ENCODE measurements at places on chromosomes 2 and 18.

DNA sequence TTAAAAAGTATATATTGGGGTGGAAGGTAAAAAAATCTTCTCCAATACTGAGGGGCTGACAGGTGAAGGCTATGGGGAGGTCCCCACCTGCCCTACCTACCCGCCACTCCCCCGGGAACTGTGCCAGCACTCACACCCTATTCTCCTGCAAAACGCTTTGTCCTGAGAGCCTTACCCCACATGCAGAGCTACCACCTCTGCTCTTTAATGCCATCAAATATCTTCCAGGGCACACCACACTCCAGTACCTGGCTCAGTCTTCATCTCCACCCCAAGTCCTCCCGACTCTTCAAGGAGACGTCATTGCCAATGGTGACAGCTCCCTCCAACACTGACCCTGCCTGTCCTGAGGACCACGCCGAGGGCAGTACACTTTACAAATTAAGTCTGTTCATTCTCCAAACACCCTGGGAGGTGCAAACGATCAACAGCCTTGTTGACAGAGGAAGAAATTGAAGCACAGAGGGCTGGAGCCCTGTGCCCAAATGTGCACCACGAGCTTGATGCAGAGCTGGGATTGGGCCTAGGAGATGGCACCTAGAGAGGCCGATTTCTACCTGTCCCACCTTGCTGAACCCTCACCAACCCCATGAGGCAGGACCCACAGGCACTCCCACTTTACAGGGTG lies 6.0 kb upstream of the GPR55 start:
- DNase-seq, result no peak

GRCh38 chr2:230990899-230991150 lies 5.1 kb upstream of the SPATA3 start:
- no peak for DNase-seq

- DNase-seq, result peak; percentile 53
These were observed 643.6 kb upstream of the FAM98A start for GRCh38 chr2:34242763-34243123.

DNA sequence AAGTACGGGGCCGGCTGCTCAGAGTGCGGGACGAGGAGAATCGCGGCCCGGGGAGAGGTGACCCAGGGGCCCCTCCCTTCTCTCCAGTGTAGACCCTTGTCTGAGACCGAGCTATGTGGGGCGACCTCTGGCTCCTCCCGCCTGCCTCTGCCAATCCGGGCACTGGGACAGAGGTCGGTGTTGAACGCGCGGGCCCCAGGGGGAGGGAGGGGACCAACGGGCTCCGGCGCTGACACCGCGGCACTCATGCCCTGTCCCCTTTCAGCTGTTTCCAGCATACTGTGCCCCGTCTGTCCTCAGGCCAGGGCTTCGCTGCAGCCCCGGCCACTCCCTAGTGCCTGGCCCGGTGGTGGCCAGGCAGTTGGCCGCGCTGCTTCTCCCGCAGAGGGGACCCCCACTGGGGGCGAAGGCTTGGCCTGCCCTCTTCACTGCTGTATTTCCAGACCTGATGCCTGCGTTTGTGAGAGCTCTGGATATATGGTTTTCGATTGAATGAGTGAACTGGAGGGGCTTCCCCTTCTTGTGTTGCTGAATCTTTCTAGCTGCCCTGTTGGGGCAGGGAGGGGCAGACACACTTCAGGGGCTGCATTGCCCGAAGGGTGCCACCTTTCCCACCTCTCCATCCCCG lies 809 bp downstream of the DBI start:
- DNase-seq, result peak; percentile 84

DNA sequence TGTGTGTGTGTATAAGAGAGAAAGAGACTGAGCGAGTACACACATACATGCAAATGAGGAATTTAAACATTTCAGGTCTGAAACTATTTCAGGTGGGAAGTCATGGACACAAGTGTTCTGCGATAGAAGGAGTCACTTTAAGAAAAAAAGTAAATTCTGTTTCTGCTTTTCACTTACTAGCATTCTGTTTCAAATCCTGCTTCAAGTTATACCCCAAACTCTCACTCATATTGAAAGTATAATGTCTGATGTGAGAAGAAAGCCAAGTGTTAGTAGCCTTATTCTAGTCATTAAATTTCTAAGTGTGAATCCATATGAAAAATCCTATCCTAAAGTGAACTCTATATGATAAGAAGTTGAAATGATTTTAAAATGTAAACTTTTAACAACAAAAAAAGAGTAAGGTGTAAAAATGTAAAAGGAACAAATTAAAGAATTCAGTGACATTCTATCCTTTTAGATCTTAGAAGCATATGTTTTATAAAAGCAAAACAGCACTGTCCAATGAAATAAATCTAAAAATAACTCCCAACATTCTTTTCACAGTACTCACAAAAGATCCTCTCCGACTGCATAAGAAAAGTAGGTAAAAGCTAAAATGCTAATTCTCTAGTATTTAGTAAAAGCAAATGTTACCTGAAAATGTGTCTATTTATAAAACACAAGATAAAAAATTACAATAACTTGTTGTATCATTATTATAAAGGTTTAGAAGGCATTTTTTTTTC lies 570.6 kb downstream of the ZEB2 start:
- DNase-seq, result no peak

DNA sequence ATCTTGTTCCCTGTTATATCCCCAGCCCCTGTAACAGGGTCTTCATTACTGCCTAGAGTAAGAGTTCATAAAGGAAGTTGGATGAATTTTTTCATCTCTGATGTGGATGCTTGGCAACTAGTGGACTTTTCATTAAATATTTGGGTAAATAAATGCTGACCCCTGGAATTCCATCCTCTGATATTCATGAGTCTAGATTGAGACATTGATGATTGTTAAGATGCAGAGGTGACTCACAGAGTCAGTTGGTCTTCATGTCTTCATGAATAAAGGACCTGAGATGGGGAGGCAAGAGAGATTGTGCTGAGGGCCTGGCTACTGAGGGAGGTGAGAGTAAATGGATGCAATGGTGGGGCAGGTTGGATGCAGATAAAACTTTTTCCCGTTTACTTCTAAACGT lies 132.7 kb upstream of the NT5C1B start:
- no peak for DNase-seq

DNA sequence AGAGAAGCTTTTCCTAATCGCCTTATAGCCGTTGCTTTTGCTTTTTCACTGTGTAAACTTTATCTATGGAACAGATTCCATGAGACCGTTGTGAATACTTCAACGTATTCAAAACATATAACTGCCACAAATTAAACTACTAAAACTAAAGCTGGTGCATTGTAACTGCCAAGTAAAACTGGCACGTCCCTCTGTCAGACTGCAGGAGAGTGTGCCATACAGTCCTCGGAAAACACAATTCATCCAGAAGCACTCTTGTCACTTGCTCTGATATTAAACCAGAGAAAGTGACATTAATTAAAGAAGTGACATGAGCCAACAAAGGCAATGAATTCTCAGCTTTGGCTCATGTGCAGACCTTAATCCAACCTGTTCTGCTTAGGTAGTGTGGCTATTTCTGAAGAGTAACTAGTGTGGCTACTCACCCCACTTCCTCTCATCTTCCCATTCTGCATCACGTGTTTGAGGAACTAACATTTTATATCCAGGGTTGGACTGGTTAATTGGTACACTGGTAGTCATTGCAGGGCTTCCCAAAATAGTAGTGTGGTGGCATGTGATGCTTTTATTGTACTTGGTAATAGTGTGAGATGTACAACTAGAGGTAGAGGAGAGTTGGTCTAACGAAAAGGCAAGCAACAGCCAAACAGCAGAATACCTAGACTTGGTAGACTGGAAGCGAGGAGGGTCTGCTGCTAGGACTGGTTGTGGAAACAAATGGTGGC lies 9.7 kb downstream of the VRK2 start:
- no peak for DNase-seq

- no peak for DNase-seq
These were observed 37.1 kb downstream of the NEMP2 start for GRCh38 chr2:190497428-190497827.

- peak; percentile 96 for DNase-seq
These were observed 35.3 kb downstream of the LRRFIP1 start for GRCh38 chr2:237662671-237663093.

DNA sequence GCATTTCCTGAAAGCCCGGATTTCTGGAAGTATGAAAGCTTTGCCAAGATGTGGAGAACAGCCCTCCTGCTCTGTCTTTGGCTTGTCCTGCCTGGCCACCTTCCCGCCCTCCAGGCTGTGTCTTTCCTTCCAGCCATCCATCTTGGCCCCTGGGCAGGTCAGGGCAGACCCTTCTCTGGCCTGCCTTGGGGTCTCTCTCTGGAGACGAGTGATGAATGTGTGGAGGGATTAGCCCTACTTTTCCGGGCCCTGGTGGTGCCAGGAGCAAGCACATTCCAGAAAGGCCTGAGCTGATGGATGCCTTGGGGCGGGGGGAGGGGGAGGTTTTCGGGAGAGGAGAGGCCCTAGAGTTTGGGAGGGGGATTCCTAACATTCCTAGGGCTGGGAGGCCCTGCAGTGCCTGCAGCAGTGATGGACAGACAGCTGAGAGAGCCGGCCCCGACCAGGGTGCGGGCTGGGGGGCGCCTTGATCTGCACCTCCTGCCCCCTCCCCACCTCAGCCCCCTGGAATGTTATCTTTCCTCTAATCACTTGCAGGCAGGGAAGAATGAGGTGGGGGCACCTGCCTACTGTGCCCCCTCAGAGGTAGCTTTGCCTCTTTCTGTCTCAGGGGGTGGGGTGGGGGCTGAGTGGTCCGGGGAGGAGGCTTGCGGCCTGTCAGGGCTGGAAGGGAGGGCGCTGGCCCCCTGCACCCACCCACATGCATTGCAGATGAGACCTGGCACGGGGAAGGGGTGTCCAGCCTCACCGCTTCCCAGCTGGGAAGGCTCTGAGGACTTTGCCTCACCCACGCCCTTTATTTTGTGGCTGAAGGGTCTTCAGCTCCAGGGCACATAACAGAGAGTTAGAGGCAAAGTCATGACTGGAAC lies 156.2 kb downstream of the DDX1 start:
- no peak for DNase-seq

DNA sequence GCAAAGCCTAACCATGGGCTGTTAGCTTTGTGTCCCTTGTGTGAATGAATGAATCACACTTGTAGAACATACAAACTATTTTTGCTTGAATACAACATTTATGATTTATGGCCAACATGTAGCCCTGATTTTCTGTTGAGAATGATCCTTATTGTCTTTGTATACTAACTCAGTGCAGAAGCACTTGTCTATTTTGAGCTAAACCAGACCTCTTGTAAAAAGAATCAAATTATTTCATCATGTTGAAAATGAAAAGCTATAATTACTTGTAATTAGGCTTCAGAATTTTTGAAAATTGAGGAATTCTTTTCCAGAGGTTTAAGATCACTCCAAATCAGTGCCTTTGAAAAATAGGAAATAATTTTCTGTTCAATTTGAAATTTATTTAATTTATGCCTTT lies 85.9 kb downstream of the ZNF407 start:
- no peak for DNase-seq

- DNase-seq, result no peak
These were observed 233.8 kb upstream of the SPRED2 start for GRCh38 chr2:65666156-65666725.

DNA sequence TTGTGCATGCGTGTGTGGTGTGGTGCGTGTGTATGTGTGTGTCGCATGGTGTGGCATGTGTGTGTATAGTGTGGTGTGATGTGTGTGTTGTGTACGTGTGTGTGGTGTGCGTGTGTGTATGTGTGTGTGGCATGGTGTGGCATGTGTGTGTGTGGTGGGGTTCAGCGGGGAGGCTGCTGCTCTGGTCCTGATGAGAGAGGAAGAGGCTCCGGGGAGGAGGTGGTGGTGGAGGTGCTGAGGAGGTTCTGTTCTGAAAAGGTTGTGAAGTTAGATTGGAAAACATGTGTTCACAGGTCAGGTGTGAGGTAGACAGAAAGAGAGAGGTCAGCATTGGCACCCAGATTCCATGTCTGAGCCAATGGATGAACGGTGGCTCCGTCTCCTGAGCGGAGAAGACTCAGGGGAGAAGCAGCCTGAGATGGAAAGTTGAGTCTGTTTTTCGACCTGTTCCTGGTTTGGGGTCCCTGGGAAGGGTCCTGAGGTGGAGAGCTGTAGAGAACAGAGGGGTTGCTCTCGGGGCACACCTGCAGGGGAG lies 67.2 kb upstream of the HDAC4 start:
- DNase-seq, result no peak

- DNase-seq, result no peak
These were observed 323.5 kb downstream of the CELF4 start for GRCh38 chr18:37242091-37242490.

- DNase-seq, result no peak
These were observed 46.5 kb downstream of the ATIC start for GRCh38 chr2:215358312-215358845.

DNA sequence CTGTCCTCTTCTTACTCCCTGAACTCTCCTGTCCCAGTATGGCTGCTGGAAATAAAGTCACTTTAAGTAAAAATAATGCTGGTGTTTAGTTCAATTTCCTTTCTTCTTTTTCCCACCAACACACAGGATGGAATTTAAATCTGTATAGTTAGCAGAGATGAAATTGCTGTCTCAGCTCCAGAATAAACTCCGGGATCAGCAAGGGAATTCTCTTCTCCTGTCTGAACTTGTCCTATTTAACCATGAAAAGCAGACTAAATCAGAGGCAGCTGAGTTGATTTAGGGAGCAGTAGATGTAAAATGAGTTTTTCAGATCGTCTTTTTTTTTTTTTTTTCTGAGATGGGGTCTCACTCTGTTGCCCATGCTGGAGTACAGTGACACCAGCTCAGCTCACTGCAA lies 25.9 kb downstream of the TTLL4 start:
- no peak for DNase-seq

- DNase-seq, result no peak
These were observed 139.9 kb downstream of the MCFD2 start for GRCh38 chr2:46775722-46776121.

- no peak for DNase-seq
These were observed 148.8 kb upstream of the CDH19 start for GRCh38 chr18:66752733-66753132.

- DNase-seq, result no peak
These were observed 138.8 kb upstream of the CTAGE1 start for GRCh38 chr18:22556222-22557167.

- DNase-seq, result no peak
These were observed 11.2 kb downstream of the SAP130 start for GRCh38 chr2:128016620-128017019.

DNA sequence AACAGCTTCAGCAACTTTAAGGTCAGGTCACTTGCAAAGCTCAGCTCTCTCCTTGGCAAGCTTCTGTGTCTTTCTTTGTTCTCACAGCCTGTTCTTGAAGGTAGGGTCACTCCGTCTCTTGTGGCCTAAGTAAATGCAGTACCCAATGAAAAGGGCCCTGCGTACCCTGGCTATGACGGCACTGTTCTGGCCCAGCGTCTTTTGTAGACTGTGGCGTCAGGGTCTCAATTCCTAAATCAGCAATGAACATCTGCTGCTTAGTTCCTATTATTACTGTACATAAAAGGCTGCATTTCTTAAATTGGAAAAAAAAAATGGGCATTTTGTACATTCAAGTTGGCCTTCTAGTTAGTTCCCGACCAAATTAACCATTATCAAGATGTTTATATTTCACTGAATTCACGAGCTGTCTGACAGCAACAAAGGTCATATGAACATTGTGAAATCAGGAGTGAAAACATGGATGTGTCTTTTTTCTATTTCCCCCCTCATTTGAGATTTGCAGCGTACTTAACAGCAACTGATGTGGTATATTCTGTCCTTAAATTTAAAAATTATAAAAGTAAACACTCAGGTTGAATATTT lies 17.0 kb upstream of the MTCL1 start:
- DNase-seq, result no peak
